T-helper 2 cell (primary cell): ENCODE measurements at places on chromosomes 6 and 20.
A peak's percentile ranks its signal among the peaks of the same experiment; 100 is the strongest.

DNA sequence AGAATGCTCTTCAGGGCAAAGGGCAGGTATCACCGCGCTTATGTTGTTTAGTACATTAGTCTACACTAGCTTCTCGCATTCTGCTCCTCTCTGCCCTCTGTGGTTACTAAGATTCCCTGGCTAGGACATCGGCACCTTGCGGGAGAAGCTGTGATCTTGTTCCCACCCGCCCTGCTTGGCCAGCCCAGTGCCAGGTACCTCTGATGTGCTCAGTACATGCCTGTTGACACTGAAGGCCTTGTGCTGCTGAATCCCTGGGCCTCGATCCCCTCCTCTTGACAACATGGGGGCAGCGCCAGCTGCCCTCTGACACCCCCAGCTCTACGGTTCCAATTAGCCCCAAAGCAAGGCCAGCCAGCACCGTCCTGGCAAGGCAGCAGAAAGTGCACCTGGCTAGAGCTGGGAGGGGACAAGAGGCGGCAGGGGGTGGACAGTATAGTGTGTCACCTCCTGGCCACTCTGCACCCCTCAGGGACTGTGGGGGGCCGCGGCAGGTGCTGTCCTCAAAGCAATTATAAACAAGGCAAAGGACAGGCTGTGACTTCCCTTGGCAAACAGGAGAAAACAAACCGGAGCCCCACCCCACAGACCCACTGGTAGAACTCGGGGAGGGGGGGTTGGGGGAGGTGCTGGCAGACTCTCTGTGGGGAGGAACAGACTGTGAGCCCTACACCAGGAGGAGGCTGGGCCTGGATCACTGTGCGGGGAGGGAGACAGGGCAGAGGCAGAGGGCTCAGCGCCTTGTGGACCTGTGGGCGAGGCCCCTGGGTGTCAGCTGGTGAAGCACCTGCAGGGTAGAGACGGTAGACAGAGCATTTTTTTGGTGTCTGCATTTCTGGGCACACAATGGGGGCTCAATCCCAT lies 7.1 kb downstream of the TFEB start:
- DNase-seq = no peak

DNA sequence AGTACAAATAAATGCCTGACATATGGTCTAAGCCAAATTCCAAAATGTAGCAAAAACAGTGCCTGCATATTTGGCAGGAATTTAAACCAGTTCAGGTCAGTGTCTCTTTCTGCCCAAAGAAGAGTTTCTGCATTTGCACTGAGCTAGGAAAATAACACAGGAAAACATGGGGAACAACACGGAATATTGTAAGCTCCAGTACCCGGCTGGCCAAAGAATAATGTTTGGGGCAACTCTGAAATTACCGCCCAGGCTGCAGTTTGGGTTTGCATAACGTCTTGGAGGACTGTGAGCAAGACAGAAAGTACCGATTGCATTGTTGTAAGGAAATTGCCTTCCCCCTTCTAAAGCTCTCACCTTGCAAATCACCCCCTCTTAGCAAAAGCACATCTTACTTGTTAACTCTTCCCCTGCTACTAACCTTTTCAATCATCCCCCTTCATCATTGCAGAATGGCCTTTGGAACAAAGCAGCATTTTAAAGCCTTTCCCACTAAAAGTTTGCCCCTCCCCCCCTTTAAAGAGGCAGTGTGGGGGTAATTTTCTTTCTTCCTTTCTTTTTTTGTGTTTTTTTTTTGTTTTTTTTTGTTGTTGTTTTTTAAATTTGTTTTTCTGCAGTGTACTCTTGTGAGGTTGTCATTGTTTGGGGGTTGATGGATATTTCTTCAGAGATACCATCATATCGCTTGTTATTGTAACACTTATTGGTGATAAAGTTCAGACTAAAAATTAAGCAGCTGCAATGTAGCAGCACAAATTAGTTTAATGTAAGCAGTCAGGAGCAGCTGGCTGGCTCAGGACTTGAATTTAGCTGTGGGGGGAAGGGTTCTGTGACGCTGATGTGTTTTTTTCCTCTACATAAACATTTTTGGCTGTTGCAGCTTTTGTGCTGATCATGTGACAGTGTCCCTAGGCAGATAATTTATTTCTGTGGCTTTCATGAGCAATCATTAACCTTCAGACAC lies 100.0 kb upstream of the CITED2 start:
- no peak for DNase-seq

- DNase-seq = no peak
These were observed 89.1 kb upstream of the PLEKHG1 start for GRCh38 chr6:150510576-150510975.

- no peak for DNase-seq
These were observed 60.1 kb upstream of the LTV1 start for GRCh38 chr6:143783077-143783476.

- DNase-seq = no peak
These were observed 146.4 kb downstream of the RPS12 start for GRCh38 chr6:132960720-132961119.

DNA sequence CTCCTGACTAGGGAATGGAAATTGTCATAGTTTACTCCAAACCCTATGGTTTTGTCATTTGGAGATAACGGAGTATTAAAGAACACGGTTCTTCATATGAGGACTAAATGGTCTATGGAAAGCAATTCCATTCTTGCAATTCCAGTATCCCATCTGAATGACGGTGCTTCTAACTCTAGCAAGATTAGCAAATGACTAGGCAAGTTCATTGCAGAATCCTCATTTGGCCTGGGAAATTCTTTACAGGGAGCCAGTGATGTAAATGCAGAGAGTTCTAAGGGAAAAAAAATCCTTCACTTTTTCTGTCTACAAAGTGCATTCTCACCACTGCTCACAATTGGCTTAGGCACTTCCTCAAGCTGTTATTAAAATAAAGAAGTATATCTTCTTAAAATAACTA lies 111.5 kb downstream of the MOXD1 start:
- no peak for DNase-seq

- DNase-seq = peak; percentile 63
These were observed at the start of gene HLA-DPB1 for GRCh38 chr6:33075568-33076405. Gene HLA-DPB1 (plus strand): TSS chr6:33075990. CDS start chr6:33076042, 52 bp downstream.

- DNase-seq = no peak
These were observed 1.9 kb downstream of the CHD6 start for GRCh38 chr20:41616228-41616627.

GRCh38 chr6:116413357-116413756 lies 42.6 kb downstream of the DSE start:
- DNase-seq = no peak

GRCh38 chr6:1619673-1620503 lies 10.2 kb downstream of the FOXC1 start:
- DNase-seq = no peak

DNA sequence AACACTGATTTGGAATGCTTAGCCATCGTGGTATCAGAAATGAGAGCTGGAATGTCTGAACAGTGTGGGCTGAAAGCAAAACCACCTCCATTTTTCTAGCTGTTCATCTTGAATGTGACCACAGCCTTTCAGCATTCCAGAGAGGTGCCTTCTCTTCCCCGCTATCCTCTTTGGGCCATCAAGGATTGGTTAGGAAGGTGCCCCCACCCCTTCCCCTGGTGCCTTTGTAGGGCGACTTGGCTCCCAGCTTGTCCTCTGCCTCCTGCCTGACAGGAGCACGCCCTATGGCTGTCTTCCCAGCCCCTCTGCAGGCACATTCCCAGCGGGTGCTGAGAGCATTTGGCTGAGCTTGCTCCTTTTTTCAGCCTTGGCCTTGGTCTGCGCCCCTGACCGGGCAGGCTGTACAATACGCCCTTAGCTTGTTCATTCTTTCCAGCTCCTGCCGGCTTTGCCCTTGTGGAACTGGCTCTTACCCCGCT lies 97.5 kb downstream of the ARMC2 start:
- DNase-seq = no peak

DNA sequence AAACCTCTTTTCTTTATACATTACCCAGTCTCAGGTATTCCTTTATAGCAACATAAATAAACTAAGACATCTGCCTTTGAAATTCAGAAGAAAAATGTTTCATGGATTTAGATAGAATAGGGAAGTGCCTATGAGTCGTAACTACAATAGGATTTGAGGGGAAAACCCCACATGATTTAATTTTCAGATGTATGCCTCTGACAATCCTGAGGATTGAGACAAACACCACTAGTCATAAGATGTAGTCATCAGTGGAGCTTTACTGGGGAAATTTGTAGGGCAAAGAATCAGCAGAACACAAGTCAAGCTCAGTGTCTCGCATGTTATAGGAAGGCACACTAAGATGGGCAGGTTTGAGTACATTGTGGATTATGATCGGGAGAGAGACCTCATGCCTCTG lies 566.4 kb downstream of the BMP2 start:
- DNase-seq = no peak

GRCh38 chr6:112622036-112622435 lies 274.9 kb downstream of the RFPL4B start:
- no peak for DNase-seq

- no peak for DNase-seq
These were observed 46.8 kb upstream of the STX16 start for GRCh38 chr20:58604128-58604881.

DNA sequence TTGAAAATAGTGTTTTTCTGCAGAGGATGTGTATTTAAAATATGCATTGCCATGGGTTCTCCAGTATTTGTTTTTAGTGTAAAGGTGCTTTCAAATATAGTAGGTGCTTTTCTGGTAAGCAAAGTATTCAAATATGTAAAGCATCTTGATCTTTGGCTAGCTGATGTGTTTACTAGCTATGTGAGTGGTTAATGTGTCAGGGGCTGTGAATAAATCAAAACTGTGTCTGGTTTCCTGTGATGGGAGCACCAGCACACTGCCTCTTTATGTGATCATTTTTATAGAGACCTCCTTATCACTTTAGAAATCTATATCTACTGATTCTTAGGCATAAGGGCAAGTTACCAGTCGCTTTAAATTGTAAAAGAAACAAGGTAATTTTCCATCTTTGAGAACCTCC lies 388.9 kb upstream of the MAN1A1 start:
- DNase-seq = peak; percentile 9

- DNase-seq = no peak
These were observed 14.1 kb upstream of the CALHM6 start for GRCh38 chr6:116447052-116447451.

DNA sequence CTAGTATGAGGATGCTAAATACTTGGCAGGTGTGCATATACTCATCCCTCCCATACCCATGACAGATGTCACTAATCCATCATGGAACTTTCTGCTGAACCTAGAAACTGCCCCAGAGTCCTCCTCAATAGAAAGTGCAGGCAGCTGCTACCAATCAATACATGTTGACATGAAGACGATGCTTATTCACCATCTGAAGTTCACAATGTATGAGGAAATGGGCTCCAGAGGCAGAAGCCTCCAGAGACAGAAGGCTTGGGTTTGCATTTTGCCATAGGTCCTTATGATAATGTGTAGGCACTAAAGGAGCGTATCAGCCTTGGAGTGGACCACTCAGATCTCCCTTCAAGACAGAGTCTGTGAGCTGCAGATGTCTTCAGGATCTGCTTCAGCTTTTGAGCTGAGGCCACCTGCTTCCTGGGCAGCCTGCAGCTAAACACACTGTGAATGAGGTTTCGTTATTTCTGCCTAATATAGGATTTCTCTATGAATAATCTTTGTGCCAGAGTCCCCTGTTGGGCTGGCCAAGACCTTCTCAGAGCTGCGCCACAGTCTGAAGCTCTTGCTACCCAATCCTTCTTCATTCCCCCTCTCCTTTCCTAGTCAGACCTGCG lies 7.5 kb upstream of the KIAA1755 start:
- no peak for DNase-seq

DNA sequence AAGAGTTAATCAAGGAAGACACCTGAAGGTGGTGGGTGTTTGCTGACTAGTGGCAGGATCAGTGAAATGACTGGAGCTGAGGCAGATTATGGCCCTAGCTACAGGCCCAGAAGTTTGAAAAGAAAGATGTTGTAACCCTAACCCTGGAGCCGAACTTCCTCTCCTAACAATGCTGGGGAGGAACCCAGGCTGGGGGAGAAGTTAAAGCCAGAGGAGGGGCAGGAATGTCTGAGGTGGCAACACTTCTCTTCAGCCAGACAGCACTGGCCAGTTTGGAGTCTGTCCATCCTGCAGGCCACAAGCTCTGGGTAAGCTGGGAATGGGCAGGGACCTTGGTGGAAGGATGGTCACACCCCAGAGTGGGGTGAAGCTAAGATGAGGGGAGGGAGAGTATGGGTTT lies at the start of gene LST1:
LST1 (plus strand) TSS at position 270 of the 400 bp plus-strand sequence. CDS start 1,023 bp downstream, outside the sequence.
- no peak for DNase-seq

- no peak for DNase-seq
These were observed 32.8 kb upstream of the SMIM8 start for GRCh38 chr6:87289571-87289970.

DNA sequence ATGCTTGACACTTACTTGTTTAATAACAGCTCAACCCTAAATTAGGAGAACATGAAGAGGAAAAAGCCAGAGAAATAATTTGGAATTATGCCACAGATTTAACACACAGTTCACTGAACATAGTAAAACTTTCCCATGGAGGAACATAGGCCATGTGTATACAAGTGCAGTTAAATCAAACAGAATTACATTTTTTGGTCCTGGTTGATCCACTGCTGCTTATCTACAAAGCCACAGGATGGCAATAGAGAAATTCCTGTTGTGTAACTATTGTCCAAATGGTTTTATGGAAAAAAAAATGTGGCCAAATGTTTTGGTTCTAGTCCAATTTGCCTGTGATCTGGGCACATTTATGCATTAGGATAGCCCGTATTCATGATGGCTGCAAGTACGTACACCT lies 136.8 kb downstream of the ALDH8A1 start:
- DNase-seq = no peak

DNA sequence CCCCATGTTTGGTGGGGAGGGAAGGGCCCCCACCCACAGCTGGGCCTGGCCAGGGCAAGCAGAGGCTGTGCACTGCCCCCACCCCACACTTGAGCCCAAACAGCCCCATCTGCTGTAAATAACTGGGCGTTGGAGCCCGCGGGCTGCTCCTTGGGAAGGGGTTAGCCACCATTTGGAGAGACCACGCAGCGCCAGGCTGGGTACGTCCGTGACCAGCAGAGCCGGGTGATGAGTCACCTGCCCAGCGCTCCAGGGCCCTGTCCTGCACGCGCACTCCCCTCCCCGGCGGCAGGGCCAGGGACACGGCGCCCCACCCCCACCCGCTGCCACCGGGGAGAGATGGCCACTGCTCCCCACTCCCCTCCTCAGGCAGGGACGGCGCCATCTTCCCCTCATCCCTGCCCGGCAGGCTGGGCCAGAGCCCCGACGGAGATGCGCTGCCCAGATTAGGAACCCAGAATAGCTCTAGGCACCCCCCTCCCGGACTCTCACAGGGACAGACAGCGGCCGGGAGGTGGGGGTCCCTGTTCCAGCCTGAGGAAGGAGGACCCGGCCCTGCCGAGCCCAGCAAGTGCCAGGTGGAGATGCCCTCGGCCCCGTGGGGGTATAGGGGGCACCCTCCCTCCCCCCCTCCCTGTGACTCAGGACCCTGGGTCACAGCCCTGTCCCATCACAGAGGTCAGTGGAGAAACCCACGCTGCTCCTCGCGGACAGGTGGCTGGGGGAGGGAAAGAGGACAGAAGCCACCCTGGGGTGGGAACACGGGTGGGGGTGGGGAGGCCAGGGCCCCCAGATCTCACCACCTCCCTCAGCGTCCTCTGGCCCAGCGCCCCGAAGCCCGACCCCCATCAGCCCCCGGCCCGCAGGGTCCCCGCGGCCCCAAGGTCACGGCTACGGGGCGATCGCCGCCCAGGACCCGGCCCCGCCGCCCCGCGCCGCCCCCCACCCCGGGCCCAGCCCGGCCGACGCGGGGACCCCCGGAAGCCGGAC lies 642 bp downstream of the EEF1A2 start:
- no peak for DNase-seq

GRCh38 chr6:94269256-94269655 lies 849.9 kb upstream of the EPHA7 start:
- no peak for DNase-seq
